ENCODE measurements at places on chromosomes 7 and 10. TPM values are rescaled to one million over a fixed set of nuclear protein-coding genes. Genes with fewer than 3 reads are reported as not detected.

PCLO gene
- 3.8 TPM for total RNA-seq

TMEM184A gene
- 43.8 TPM for total RNA-seq

TSPAN33 gene
- total RNA-seq, result 1.7 TPM

RPEL1 gene
- total RNA-seq, result 0.13 TPM

CPED1 gene
- total RNA-seq, result 0.26 TPM

PDE6C gene
- total RNA-seq, result not detected

OR2A12 gene
- total RNA-seq, result not detected
